IgD-negative memory B cell (primary cell): ENCODE measurements at places on chromosomes 1 and 21. TPM values are rescaled to one million over a fixed set of nuclear protein-coding genes. Genes with fewer than 3 reads are reported as not detected.

Gene OR2T35
- not detected for polyA plus RNA-seq

Gene TLCD4
- polyA plus RNA-seq, result 3.1 TPM

Gene NUDT4B
- 5.8 TPM for polyA plus RNA-seq

Gene LRRC8B
- 12.6 TPM for polyA plus RNA-seq

Gene GNAT2
- not detected for polyA plus RNA-seq

Gene CTSK
- polyA plus RNA-seq, result 1.0 TPM

Gene FCRL5
- polyA plus RNA-seq, result 26.5 TPM

Gene SPRR2A
- not detected for polyA plus RNA-seq

Gene S100A7
- not detected for polyA plus RNA-seq

Gene GFI1
- polyA plus RNA-seq, result 1.6 TPM

Gene RHEX
- 2.0 TPM for polyA plus RNA-seq

Gene DNAJC28
- polyA plus RNA-seq, result 0.21 TPM

Gene ARHGEF10L
- not detected for polyA plus RNA-seq

Gene INKA2
- 1.3 TPM for polyA plus RNA-seq

Gene LHX4
- 0.25 TPM for polyA plus RNA-seq

Gene SCNM1
- 70.1 TPM for polyA plus RNA-seq

Gene GJA9
- polyA plus RNA-seq, result not detected

Gene KCNK2
- not detected for polyA plus RNA-seq

Gene RNF186
- not detected for polyA plus RNA-seq

Gene TSTD1
- 349 TPM for polyA plus RNA-seq

Gene SMG7
- polyA plus RNA-seq, result 34.4 TPM

Gene LPGAT1
- 37.4 TPM for polyA plus RNA-seq

Gene TNFAIP8L2
- 16.1 TPM for polyA plus RNA-seq

Gene PLCH2
- 0.66 TPM for polyA plus RNA-seq

Gene RHD
- polyA plus RNA-seq, result 0.19 TPM

Gene CLEC20A
- polyA plus RNA-seq, result 1.8 TPM

Gene S100A3
- polyA plus RNA-seq, result not detected

Gene TMPRSS2
- not detected for polyA plus RNA-seq

Gene KIF21B
- 5.6 TPM for polyA plus RNA-seq

Gene LCE1A
- polyA plus RNA-seq, result not detected

Gene PKP1
- not detected for polyA plus RNA-seq

Gene FTCD
- polyA plus RNA-seq, result not detected

Gene MSH4
- polyA plus RNA-seq, result 0.10 TPM
